ENCODE measurements at places on chromosomes 12 and 14. TPM values are rescaled to one million over a fixed set of nuclear protein-coding genes. Genes with fewer than 3 reads are reported as not detected.
A peak's percentile ranks its signal among the peaks of the same experiment; 100 is the strongest.

GLIPR1L2 gene
- 2.5 TPM for total RNA-seq

SERPINA12 gene
- 91.3 TPM for total RNA-seq

SLC2A13 gene
- 12.8 TPM for total RNA-seq

NRXN3 gene
- total RNA-seq: 3.5 TPM

CD4 gene
- total RNA-seq: 2.5 TPM

DNA sequence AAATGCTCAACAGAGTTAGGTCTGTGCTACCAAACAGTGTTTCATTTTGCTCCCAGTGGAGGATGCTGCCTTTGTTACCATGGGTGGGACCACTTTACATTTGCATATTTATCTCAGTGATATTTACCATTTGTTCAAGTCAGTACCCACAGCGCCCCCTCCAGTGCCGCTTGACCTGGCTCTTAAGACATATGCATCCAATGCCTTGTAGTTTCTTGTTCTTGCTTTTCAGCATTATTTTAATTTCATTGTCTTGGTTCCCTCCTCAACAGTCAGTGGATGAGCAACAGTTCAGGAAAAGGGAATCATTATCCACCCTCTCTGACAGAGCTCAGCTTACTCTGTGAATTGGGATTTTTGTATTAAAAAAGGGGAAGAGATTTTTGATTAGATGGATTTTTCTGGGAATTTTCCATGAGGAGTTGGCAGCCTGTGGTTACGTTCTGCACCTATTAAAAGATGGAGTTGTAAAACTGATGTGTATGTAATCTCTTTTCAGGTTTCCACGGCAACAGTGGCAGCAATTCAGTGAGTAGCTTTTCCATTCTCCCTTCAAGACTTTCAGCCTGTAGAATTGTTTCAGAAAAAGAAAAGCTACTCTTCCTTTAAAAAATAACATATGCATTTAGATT, 240.5 kb upstream of the DAAM1 start:
- no peak for DNase-seq
- no peak overlapping the region for H3K4me3 ChIP-seq
- H3K27me3 ChIP-seq: no peaks in the 10 kb centered on the region
- H3K27ac ChIP-seq: no peak overlapping the region
- no peaks in the 10 kb centered on the region for H3K36me3 ChIP-seq

GRCh38 chr14:54377501-54377900, 19.3 kb upstream of the CDKN3 start:
- H3K27me3 ChIP-seq: no peaks in the 10 kb centered on the region
- H3K27ac ChIP-seq: no peak overlapping the region
- no peak overlapping the region for H3K4me3 ChIP-seq
- no peak for DNase-seq

GRCh38 chr12:122411537-122411936, 10.9 kb downstream of the CLIP1 start:
- H3K27me3 ChIP-seq: no peaks in the 10 kb centered on the region
- no peak overlapping the region for H3K27ac ChIP-seq
- DNase-seq: no peak
- no peak overlapping the region for H3K4me3 ChIP-seq
- H3K4me1 ChIP-seq: peaks cover 41% of the 10 kb centered on the region

GRCh38 chr14:50311972-50312733, at the start of the genes DMAC2L and L2HGDH:
DMAC2L (plus strand) TSS chr14:50312324; CDS start chr14:50321488, 9,164 bp downstream.
L2HGDH (minus strand) TSS chr14:50312229; CDS start chr14:50312150, 79 bp downstream.
- peak; percentile 93 for DNase-seq
- H3K4me1 ChIP-seq: peaks cover 17% of the 10 kb centered on the region
- peak within 1 kb of the TSS; percentile 92 for H3K27ac ChIP-seq

DNA sequence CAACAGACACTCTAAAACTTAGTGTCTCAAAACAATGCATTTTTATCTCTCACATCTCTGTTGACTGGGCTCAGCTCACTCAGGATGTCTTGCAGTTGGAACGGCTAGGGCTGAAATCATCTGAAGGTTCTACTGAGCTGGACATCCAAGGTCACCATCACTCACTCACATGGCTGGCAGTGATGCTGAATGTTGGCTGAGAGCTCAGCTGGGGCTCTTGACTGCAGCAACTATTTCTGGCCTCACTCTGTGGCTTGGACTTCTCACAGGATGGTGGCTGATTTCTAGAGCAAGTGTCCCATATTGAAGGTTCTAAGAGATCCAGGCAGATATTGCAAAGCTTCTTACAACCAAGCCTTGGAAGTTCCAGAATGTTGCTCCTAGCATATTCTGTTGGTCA, 166.5 kb downstream of the ZFP36L1 start:
- no peaks in the 10 kb centered on the region for H3K36me3 ChIP-seq
- H3K27ac ChIP-seq: peak overlapping the region; percentile 21
- no peak for DNase-seq
- H3K4me1 ChIP-seq: peaks cover 43% of the 10 kb centered on the region

- H3K27ac ChIP-seq: no peak overlapping the region
- no peak overlapping the region for H3K4me3 ChIP-seq
- H3K27me3 ChIP-seq: no peaks in the 10 kb centered on the region
- H3K4me1 ChIP-seq: no peaks in the 10 kb centered on the region
- DNase-seq: no peak
These were observed 285.5 kb downstream of the KCNH5 start for GRCh38 chr14:62759796-62760195.

- no peaks in the 10 kb centered on the region for H3K4me1 ChIP-seq
- DNase-seq: no peak
- H3K36me3 ChIP-seq: no peaks in the 10 kb centered on the region
- no peaks in the 10 kb centered on the region for H3K27me3 ChIP-seq
These were observed 150.2 kb downstream of the DYRK2 start for GRCh38 chr12:67798768-67799167.

- DNase-seq: no peak
- H3K4me1 ChIP-seq: peaks cover 12% of the 10 kb centered on the region
- H3K4me3 ChIP-seq: no peak overlapping the region
- H3K27me3 ChIP-seq: no peaks in the 10 kb centered on the region
- H3K36me3 ChIP-seq: no peaks in the 10 kb centered on the region
- H3K27ac ChIP-seq: no peak overlapping the region
These were observed 352.4 kb downstream of the DPF3 start for GRCh38 chr14:72541546-72541945.

DNA sequence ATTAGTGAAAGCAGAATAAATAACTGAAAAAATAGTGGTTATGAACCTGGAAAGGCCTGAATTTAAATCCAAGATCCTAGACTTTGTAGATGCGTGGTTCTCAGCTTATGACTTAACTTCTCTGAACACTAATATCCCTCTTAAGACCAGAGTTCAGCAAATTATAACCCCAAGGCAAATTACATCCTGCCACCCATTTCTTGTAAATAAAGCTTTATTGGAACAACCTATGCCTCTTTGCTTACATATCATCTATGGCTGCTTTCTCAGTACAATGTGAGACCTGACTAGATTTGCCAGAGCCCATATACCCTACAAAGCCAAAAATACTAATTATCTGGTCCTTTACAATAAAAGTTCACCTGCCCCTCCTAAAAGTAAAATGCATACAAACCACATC, 199.1 kb downstream of the MED13L start:
- no peak for DNase-seq
- no peaks in the 10 kb centered on the region for H3K36me3 ChIP-seq
- H3K27ac ChIP-seq: no peak overlapping the region
- H3K27me3 ChIP-seq: no peaks in the 10 kb centered on the region
- no peak overlapping the region for H3K4me3 ChIP-seq

DNA sequence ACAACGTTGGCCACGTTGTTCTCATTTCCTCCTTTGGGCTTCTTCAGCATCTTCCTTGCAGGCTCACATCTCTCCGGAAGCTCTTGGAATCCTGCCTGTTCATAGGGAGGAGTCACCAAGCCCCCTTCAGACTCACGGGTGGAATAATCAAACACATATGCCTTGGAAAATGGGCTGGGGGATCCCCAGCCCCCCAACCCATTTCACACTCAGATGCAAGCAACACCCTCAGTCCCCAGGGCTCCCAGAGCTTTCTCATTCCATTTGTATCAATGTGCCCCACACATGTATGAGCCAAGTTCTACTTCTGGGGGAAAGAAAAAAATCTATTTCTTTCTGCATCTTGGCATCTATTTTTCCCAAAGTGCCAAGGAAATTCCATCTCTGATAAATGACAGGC, 33.1 kb downstream of the WSCD2 start:
- H3K36me3 ChIP-seq: no peaks in the 10 kb centered on the region
- peaks cover 4% of the 10 kb centered on the region for H3K27me3 ChIP-seq
- no peak overlapping the region for H3K27ac ChIP-seq
- H3K4me1 ChIP-seq: no peaks in the 10 kb centered on the region
- DNase-seq: no peak

DNA sequence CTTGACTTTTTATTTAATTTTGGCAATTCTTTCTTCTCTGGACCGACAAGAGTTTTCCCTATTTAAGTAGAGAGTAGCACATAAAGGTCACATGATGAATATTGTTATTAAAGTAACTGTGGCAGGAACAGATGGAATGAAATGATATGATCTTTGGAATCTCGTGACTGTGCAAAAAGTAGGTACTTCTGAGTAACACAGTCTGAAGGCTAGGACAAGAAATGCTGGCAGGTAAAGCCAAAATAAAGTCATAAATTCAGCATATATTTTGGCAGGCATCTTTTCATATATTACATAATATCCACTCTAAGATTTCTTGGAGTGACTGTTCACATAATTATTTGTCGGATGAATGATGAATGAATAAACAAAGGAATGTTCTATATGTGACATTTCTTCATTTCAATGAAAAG, 121.4 kb downstream of the EFCAB11 start:
- no peaks in the 10 kb centered on the region for H3K27me3 ChIP-seq
- H3K4me3 ChIP-seq: no peak overlapping the region
- H3K4me1 ChIP-seq: no peaks in the 10 kb centered on the region
- no peak overlapping the region for H3K27ac ChIP-seq

- DNase-seq: no peak
- H3K27ac ChIP-seq: no peak overlapping the region
- H3K4me3 ChIP-seq: no peak overlapping the region
- peaks cover 11% of the 10 kb centered on the region for H3K36me3 ChIP-seq
- peaks cover 4% of the 10 kb centered on the region for H3K4me1 ChIP-seq
- H3K27me3 ChIP-seq: no peaks in the 10 kb centered on the region
These were observed 88.1 kb downstream of the PPP2R5E start for GRCh38 chr14:63454863-63455622.

Measured in suprapubic skin (tissue), 4 donors.